Stimulated activated CD8-positive, alpha-beta memory T cell treated with anti-CD3 and anti-CD28 coated beads, Interleukin-4, amount 100 ng/mL, for 24 hours (primary cell): ENCODE measurements at places on chromosomes 3 and 15.

DNA sequence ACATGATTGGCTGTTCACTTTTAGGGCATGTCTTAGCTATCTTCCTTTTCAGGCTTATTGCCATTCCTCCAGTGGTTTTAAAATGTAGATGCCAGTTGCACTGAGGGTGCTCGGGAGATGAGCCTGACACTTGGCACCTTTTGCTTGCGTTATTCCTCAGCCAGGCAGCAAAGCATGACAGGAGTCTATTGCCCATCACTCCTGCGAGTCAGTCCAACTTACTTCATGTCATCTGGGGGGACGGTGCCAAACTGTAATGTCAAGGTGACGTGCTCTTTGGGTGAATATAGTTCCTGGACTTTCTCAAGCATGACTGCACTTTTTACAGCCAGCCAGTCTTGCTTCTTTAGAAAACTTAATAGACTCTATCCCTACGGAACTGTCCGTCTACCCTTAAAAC, 406.0 kb upstream of the C2CD4B start:
- no peak for DNase-seq

- no peak for DNase-seq
These were observed 31.1 kb upstream of the SUCLG2 start for GRCh38 chr3:67685499-67685898.

- DNase-seq, result no peak
These were observed 49.8 kb upstream of the RGMA start for GRCh38 chr15:93138681-93139250.

DNA sequence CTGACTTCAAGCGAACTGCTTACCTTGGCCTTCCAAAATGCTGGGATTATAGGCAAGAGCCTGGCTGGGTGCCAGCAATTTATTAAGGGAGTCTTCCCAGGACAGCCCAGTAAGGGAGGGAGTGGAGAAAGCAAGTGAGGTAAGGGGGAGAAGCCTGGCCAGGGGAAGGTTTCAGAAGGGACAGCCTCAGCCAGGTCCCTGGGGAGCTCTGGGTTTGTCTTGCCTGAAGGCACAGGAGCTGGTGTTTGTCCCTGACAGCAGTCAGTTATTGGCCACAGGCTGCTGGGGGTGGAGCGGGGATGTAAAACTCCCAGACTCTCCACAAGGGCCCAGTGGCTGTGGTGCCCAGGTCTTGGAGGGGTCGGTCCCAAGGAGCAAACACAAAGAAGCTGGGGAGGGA, 33.0 kb upstream of the CDCP1 start:
- DNase-seq, result no peak

DNA sequence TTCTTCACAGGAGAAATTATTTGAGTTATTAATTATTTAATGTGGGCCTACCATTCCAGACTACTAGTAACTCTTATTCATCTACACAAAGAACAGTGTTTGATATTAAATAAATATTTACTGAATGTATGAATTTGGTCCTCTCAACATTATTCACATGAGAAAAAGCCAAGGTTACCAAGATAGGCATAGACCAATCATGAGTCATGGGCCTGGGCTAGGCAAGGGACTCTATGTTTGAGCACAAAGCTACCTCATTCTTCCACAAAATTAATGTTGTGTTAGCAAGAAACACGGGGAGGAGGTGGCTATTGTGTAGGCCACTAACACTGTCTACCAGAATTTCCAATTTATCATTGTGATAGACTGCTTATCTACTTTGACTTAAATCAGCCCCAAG, 115.7 kb downstream of the SERPINI1 start:
- no peak for DNase-seq

GRCh38 chr3:101423984-101424888, 88.8 kb downstream of the SENP7 start:
- no peak for DNase-seq

DNA sequence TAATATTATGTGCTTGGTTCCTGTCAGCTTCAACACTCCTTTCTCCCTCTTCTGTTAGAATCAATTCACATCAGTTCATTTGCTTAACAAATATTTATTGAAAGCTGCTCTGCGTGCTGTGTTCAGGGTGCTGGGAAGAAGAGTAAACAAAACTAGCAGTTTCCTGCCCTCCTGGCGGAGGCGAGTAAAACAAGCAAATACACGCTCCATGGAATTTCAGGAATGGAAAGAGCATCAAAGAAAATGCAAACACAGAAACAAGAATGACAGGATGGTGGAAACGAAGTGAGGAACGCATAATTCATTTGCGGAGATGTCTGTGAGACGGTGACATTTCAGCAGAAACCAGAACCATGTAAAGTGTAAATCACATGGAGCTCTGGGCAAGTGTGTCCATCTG, 49.4 kb upstream of the SPTSSB start:
- DNase-seq, result no peak

- no peak for DNase-seq
These were observed 52.2 kb downstream of the ABHD5 start for GRCh38 chr3:43742920-43743319.

DNA sequence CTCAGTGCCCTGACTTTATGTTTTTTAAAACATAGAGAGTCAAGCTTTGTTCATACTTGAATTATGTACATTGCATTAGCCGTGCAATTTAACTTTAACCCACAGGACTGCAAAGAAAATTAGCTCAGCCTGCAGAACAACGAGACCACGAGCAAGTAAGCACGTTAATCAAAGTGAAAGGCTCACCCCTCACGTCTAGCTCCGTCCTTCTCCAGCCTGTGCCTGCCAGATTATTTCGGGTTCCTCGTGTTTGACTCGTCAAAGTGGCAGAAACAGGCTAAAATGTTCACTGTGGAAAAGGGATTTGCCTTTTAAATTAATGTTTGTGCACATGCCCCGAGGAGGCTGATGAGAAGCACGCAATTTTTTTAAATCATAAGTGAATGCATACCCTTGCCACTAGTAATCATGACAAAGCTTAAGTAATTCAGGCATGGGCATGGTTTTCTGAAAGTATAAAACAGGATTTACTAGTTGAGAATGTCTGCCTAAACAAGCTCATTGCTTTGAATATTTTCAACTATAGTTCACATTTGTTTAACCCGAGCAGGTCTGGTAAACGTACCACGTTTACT, 15.3 kb downstream of the ZBTB38 start:
- no peak for DNase-seq
